ENCODE measurements at places on chromosomes 16 and 17. TPM values are rescaled to one million over a fixed set of nuclear protein-coding genes. Genes with fewer than 3 reads are reported as not detected.

- no peak for DNase-seq
Observed at GRCh38 chr17:67035131-67036083, 8.9 kb upstream of the CACNG1 start.

DNA sequence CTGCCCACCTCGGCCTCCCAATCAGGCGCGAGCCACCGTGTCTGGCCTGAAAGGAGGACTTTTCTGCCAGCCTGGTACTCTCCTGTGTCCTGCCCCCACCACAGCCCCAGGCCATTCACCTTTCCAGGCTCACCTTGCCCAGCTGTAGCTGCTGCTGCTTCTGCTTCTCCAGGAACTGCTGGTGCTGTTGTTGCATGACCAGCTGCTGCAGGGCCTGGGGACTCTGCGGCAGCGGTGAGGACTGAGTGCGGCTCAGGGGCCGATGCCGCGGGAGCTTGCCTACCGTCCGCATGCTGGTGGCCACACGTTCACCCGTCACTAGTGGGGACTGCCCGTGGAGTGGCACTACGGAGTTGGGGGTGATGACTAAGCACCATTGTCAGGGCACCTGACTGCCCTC, 17.7 kb downstream of the G6PC3 start:
- no peak for DNase-seq

DNA sequence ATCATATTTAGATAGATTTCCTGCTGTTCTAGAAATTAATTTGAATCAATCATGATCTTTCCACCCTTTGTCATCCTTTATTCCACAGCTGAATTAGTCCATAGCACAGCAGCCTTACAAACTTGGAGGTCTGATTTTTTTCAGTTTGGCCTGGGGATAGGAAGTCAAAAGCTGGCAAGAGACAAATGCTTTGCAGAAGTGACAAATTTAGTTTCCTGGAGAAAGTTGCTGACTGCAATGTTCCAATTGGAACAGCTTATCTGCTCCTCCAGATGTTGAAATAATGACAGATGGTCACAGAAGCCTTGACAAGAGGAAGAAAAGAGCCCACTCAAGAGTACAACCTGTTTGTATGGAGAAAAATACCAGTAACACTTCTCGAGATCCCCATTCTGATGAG, 1276.1 kb upstream of the CDH8 start:
- DNase-seq = no peak

DNA sequence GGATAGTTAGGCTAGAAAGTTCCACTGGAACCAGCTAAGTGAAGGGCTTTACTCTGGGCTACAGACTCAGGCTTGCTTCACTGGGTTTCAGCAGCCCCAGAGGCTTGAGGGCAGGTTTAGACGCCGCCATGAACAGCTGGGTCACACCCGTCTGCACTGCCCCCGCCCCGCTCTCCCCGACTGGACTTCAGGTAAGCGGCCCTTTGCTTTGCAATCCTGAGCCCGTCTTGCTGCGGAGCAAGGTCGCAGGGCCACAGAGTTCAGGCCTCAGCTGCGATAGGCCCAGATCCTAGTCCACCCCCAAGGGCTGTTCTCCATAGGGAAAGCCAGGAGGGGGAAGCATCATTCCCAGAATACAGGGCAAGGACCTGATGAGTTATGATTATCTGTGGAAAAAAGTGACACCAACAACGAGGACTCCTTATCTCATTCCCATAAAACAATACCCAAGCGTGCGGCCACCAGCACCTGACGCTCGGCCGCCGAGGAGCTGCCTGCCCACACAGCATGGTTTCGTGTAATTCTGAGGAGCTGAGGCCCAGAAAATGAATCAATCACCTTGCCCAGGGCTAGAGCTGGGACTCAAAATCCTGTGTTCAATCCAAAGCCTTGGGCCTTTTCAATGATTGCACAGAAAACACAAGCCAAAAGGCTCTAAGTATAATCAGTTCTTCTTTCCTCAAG, 20.4 kb downstream of the MEAK7 start:
- DNase-seq = no peak

GRCh38 chr16:56787167-56787566, 57.2 kb downstream of the NUP93 start:
- no peak for DNase-seq

DNA sequence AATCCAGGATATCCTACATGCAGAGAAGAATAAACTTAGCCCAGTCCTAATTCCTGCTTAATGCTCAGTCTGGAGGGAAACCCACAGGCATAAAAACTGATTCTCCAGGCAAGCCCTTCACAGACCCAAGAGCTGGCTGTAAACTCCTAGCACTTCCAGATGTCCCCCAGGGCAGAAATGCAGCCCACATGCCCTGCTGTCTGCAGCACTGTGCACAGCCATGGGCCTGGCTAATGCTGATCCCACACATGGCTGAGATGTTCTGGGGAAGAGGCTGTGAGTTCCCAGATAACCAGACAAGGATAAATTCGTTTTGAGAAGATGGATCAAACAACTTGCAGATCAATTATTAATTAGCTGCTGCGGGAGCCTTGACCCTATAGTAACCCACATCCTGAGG, 148.4 kb downstream of the AATF start:
- no peak for DNase-seq

DNA sequence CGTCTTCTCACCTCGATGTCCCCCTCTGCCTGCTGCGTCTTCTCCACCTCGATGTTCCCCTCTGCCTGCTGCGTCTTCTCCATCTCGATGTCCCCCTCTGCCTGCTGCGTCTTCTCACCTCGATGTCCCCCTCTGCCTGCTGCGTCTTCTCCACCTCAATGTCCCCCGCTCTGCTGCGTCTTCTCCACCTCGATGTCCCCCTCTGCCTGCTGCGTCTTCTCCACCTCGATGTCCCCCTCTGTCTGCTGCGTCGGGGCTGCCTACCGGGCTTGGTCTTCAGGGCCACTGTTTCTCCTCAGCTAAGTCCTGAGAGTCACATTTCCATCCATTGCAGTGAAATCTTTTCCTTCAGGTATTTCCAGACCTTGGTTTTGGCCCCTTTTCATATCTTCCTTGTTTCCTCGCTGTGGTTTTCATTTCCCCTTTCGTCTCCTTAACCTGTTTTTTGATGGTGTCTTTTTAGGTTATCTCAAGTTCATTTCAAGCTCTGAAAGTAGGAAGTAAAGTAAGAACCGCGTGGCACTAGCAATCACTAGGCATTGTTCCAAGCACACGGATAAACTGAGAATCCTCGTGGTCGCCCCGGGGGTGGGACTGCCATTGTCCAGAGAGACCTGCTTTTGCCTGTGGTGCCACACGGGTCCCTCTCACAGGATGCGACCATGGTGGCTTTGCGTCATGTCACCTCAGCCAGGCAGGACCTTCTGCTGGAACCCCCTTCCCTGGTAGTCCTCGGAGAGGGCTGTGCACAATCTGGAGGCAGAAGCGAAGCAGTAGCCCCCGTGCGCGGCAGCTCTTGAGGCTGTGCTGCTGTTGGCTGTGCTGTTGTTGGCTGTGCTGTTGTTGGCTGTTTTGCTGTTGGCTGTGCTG, 9.5 kb upstream of the ZNF750 start:
- DNase-seq = no peak

DNA sequence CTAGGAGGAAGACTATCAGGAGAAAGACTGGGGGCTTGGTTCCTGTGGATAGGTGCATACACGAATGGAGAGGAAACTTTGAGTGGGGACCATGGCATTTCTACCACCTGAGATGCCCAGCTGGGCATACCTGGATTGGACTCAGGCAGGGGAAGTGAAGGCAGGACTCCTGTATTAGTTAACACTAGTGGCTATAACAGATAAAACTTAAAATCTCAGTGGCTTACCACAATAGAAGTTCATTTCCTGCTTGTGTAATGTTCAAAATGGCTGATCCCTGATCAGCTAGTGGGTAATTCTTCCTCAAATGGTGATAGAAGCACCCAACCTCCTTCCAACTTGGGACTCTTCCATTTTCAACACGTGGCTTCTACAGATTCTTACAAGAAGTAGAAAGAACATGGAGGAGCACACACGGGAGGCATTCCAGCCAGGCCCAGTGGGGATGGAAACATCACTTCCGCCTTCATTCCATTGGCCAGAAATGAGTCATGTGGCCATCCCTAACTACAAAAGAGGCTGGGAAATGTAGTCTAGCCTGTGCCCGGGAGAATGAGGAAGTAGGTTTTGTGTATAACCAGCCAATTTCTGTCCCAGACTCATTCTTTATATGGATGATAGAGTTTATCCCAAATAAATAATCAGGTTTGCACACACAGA, 112.1 kb downstream of the UTP18 start:
- DNase-seq = peak; percentile 76

DNA sequence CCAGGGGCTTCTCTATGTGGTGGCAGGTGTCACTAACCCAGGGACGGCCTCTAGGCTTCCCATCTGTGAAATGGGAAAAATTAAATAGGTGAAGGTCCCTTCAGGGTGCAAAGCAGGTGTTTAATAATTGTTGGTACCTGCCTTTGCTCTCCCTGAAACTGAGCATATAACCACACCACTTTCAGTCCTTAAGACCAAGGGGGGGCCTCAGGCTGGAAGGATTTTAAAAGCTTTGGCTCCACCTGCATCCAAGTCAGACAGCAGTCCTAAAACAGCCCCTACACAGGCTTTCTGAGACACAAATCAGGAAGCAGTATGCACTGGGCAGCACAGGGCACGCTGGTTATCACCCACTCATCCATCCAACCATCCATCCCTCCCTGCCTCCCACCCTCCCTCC, 55.0 kb downstream of the TK2 start:
- DNase-seq = no peak

DNA sequence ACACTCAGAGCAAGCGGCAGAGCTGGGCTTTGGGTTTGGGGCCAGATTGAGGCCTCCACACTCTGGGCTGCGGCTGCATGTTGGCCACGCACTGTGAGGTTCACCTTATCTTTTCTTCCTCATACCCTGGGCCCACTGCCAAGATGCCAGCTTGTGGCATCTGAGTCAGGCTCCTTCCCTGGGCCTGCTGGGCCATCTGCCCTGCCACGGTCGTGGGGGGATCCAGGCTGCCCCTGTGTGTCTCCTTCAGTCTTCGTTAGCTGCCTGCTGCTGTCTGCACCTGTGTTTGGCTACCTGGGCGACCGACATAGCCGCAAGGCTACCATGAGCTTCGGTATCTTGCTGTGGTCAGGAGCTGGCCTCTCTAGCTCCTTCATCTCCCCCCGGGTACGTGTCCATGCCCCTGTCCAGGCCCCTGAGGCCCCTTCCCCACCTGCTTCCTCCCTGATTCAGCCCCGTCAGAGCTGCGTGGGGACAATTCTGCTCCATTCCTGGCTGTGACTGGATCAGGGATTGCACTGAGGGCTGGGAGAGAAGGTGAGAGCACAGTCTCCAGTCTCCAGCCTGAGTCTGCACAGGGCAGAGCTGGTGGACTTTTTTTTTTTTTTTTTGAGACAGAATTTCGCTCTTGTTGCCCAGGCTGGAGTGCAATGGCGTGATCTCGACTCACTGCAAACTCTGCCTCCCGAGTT, 11.2 kb downstream of the SPNS3 start:
- DNase-seq = no peak

GRCh38 chr17:15036238-15036637, 228.9 kb downstream of the PMP22 start:
- DNase-seq = no peak

DNA sequence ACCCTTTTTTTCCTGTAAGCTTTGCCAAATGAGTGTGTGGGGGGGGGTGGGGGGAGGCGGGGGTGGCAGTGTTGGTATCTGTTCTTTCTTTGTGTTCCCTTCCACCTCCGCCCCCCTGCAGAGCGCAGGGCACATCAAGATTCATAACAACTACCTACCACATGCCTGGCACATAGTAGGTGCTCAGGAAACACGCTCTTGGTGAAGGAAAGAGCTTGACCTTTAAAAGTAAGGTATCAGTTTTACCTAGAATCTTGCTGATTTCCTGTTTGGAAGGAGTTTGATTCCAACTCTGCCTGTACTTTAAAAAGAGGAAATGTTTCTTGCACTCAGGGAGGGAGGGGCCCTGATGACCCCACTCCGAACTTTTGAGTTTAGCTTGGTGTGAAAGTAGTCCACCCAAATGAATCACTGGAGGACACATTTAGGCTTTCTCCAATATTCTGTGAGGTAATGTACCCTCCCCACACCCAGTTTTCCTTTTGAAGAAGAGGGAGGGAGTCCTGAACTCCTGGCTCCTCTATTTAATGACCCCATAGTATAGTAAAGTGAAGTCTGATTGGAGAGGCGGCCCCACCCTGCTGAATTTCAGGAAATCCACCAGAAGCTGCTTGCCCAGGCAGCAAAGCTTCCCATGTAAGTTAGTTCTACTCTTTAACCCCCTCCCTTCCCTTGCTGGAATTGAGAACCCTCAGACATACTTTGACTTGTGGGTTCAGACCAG, 560 bp upstream of the FAM20A start:
- no peak for DNase-seq

GRCh38 chr16:46991729-46992704, 18.5 kb upstream of the DNAJA2 start:
- no peak for DNase-seq

- DNase-seq = peak; percentile 21
Observed at GRCh38 chr17:20278805-20279204, 188.5 kb downstream of the LGALS9B start.

DNA sequence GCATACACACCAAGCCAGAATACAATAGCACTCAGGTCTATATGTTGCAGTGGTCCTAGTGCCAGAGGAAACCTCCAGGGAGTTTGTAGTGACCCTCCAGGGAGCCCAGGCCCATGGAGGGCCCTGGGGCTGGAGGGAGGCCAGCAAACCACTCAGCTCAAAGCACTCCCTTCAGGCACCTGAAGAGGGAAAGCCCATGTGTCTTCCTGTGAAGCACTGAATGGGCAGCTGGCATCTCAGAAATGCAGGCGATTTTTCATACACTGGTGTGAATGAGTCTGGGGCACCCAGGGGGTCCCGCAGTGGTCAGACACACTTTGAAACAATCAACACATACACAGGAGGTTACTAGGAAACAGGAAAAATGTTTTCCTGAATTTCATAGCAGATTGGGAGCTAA, 12.8 kb downstream of the TBC1D26 start:
- no peak for DNase-seq

DNA sequence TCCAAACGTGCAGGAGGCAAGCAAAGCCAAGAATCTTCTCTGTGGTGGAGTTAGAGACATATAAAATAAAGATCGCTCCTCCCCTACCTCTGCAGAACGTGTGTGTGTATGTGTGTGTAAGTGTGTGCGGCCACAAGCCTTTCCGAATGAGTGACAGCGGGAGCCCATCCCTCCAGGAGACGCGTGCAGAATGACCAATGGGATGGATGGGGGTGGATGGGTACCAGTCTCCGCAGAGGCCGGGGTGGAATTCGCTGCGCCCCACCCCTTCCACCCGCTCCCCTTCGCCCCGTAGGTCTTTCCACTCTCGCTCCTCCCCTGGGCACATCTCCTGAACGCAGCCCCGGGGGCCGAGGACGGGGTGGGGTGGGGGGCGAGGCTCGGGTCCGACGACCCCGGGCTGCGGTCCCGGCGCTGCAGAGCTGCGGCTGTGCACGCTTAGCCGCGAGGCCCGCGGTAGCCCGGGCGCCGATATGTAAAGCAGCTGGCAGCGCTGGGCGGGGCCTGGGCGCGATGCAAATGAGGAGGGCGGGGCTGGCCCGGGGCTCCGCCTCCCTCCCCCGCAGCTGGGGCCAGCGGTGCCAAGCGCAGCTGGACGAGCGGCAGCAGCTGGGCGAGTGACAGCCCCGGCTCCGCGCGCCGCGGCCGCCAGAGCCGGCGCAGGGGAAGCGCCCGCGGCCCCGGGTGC, at the start of gene PRKCB:
Gene PRKCB, plus strand, starts transcription at position 594 of the 688 bp plus-strand sequence.
- no peak for DNase-seq

MMP15 gene
- total RNA-seq = 1.9 TPM

FDXR gene
- total RNA-seq = 48.5 TPM

TTYH2 gene
- 1.9 TPM for total RNA-seq

WNT3 gene
- total RNA-seq = 1.0 TPM

SPATA22 gene
- not detected for total RNA-seq

TMEM235 gene
- not detected for total RNA-seq

TAC4 gene
- not detected for total RNA-seq

AMDHD2 gene
- total RNA-seq = 54.6 TPM
